ENCODE measurements at places on chromosomes 3 and 15.

DNA sequence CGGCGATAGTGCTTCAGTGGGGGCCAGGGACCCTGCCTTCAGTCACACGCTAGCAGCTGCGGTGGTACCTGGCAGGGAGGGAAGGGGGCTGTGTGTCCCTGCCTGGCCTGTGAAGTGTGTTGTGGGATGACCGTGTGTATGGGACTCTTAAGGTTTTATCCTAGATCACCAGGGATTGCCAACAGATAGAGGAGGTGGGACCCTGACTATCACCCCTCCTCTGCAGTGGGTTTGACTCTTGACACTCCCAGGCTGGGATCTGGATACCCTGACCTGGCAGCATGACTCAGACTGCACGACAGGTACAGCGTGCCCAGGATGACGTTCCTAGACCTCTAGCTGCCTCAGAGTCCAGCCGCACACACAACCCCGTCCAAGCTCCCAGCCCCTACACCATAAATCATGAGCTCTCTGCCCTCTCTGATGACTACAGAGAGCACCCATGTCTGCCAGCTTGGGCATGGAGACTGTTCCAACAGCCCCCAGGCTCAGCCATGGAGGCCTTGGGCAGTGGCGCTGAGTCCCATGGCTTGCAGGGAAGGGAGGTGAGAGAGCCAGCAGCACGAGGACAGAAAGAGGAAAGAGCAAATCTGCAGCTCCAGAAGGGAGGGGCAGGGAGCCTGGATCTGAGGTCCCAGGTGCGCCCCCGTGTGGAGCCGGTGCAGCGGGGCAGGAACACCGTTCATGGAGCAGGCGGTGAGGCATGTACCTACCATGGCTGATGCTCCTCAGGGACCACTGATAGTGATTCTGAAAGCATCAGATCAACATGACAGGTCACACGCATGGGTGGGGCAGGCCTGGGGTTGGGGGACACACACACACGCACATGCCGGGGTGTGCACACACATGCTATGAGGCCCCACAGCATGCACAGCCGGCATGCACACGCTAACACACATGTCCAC, 71.0 kb downstream of the ADAMTS7 start:
- no peak for DNase-seq

- DNase-seq, result no peak
Measured at GRCh38 chr3:15952543-15953175, 154.9 kb upstream of the ANKRD28 start.

DNA sequence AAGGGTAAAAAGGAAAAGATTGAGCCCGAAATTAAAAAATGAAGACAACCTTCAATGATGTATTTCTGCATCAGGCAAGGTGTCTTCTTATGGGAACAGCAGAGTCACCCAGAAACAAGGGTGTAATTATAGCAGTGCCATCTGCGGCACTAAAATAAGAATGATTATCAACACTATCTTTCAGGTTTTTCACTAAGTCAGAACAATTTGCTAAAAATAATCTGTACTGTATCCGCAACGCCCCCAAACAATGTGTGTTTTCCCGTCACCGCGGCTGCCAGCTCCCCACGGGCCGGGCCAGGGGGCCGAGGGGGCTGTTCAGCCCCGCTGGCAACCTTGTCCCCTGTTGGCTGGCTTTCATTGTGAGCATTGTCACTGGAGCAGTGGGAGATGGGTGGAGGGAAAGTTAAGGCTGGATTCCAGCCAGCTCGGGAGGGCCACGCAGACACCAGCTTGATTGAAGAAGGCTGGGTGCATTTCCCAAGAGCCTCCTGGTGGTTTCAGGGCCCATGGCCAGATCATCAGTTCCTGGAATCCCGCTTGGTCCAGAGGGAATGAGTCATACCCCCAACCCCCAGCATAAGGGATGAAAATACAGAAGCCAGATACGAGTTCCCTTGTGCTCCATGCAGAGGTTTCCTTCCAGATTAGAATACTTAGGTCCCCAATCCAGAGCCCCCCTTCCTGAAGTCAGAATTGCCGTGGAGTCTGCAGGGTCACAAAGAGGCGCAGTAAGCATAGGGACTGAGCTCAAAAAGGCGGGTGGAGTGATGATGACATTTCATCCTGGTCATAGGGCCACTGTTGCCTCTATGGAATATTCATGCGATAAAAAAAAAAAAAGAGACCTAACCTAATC, 90.2 kb upstream of the KLF13 start:
- DNase-seq, result no peak

DNA sequence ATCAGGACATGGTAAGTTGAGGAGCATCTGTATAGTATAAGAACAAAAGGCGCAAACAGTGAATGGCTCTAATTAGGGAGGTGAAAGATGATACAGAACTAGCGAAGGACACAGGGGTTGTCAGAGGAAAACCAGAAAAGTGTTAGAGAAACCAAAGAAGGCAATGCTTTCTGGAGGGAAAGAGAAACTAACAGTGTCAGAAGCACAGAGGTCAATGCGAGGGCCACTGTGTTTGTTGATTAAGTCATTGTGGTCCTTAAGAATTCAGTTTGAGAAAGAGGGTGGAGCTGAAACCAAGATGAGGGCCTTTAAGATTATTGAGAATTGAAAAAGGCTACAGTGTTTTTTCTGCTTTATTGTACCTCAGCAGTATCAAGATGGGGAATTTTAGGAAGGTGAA, 28.8 kb downstream of the ATG7 start:
- no peak for DNase-seq

- no peak for DNase-seq
Measured at GRCh38 chr3:132522353-132522752, 74.7 kb upstream of the ACKR4 start.

- no peak for DNase-seq
Measured at GRCh38 chr15:54150255-54150654, 172.0 kb downstream of the UNC13C start.

DNA sequence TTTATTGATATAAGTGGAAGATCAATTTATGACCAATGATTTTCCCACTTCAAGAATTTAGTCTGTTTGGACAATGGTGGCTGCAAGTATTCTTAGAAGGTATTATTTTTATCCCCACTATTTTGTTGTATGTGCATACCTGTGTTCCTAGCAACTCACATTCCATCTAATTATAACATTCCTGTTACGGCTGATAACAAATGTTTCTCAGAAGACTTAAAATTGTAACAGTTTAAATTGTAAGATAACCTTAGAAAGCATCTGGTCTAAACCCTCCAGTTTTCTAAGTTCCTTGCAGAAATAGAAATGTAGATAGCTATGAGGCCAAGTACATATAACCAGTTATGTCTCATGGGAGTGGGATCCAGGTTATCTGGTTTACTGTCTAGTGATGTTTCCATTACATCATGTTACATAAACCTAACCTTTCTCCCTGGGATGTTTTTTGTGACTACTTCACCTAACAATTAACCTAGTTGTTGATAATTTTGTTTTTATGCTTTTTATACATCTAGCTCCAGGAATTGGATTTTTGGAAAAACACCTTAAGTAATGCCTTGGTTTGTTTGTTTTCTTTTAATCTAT, 11.1 kb upstream of the MFN1 start:
- no peak for DNase-seq

DNA sequence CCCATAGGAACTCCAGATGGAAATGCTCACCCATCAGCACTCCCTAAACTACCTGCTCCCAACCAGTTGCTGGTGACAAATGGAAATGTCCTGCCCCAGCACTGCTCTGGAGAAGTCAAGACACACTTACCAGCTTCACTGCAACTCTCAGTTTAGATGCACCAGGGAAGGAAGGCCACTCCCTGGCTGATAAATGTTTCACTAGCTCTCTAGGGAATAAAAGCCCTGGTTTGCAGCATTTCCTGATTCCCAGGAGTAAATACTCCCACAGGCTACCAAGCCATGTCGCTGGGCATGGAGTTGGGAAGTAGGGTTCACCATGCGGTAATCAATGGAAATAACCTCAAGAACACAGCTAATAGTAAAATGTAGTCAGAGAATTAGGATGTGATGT, 112.0 kb upstream of the NEO1 start:
- DNase-seq, result no peak

DNA sequence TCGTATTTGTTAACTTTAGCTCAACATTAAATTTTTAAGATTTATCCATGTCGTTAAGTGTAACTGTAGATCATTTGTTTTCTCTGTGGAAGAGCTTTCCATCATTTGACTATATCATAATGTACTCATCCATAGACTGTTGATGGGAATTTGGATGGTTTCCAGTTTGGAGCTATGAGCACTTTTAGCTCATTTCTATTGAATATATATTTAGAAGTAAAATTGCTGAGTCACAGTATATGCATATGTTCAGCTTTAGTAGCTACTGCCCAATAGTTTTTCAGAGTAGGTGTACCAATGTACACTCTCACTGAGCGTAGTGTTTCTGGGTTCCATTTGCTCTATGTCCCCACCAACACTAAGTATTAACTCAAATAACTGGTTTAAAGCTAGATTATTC, 263.0 kb downstream of the ULK4 start:
- no peak for DNase-seq

DNA sequence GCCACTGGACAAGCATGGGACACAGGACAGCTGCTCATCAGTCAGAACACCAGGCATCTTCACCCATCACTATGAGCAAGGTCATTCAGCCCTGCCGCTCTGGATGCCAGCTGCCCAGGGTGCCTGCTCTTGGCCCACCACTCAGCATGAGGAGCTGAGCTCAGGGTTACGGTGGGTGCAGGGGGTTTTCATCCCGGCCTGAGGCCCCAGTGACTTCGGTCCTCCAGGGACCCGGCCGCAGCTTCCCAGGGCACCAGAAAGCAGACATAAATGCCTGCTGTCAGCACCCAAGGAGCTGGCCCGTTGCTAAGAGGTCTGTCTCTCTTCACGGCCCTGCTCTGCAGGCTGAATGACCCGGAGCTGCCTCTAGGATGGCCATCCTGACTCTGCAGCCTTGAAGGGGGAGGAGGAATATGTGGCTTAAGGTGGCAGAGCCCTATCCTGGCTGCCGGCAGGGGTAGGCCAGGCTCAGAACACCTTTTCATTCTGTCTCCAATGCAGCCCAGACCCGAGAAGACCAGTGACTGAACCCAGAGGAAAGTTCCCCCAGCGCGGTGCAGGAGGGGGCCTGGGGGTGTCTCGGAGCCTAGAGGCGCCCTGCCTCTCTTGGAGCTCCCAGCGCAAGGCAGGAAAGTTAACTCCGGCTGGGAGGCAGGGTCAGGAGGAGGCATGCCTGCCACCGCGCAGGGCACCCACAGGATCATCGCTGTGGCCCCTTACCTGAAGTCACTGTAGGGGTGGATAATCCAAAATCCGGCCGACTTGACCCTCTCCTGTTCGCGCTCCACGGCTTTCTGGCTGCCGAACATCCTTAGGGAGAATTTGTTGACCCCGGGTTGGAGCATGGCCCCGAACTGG, 1.8 kb downstream of the HCN4 start:
- no peak for DNase-seq

GRCh38 chr3:196174652-196175051, 36.5 kb downstream of the ZDHHC19 start:
- DNase-seq, result no peak

GRCh38 chr15:84783493-84784251, 33.5 kb upstream of the ALPK3 start:
- no peak for DNase-seq

GRCh38 chr3:38083871-38084333, 44.9 kb downstream of the DLEC1 start:
- DNase-seq, result no peak

- DNase-seq, result no peak
Measured at GRCh38 chr3:156702367-156702766, 28.0 kb downstream of the TIPARP start.

GRCh38 chr3:123194552-123194951, 7.2 kb upstream of the SEC22A start:
- DNase-seq, result no peak

GRCh38 chr3:139917226-139917785, 17.7 kb upstream of the CLSTN2 start:
- no peak for DNase-seq

GRCh38 chr15:31977812-31978661, 52.3 kb upstream of the CHRNA7 start:
- no peak for DNase-seq

GRCh38 chr15:41205315-41205714, 25.2 kb downstream of the EXD1 start:
- no peak for DNase-seq

GRCh38 chr3:8210882-8211341, 290.7 kb upstream of the LMCD1 start:
- no peak for DNase-seq

- no peak for DNase-seq
Measured at GRCh38 chr3:186067360-186068242, 41.3 kb downstream of the ETV5 start.

GRCh38 chr3:166877971-166878370, 502.1 kb downstream of the ZBBX start:
- no peak for DNase-seq

DNA sequence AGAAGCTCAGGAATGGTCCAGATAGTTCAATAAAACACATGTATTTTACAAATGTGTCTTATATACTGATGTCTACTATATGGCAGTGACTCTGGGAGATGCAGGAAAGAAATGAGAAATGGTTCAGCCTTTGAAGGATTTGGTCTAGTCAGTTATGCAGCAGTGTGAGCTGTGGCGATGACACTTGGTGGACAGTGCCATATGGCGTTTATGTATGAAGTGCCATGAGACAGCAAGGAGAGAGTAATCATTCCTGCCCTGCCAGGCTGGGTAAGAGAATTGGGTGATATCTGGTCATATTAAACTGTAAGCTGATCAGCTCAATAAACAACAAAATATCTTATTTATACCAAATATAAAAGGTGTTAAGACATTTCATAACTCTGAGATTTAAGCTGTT, 47.6 kb upstream of the ANP32A start:
- no peak for DNase-seq

- no peak for DNase-seq
Measured at GRCh38 chr15:99092554-99093172, 12.2 kb upstream of the SYNM start.

DNA sequence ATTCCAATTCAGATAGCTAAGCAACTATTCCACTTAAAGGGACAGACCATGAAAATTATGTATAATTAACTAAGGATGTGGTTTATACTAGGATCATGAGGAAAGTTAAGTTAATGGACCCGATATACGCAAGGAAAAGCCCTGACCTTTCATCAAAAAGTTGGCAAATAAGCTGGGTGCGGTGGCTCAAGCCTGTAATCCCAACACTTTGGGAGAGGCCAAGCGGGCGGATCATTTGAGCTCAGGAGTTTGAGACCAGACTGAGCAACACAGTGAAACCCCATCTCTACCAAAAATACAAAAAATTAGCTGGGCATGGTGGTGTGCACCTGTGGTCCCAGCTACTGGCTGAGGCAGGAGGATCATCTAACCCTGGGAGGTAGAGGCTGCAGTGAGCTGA, 39.6 kb downstream of the SCAP start:
- no peak for DNase-seq

DNA sequence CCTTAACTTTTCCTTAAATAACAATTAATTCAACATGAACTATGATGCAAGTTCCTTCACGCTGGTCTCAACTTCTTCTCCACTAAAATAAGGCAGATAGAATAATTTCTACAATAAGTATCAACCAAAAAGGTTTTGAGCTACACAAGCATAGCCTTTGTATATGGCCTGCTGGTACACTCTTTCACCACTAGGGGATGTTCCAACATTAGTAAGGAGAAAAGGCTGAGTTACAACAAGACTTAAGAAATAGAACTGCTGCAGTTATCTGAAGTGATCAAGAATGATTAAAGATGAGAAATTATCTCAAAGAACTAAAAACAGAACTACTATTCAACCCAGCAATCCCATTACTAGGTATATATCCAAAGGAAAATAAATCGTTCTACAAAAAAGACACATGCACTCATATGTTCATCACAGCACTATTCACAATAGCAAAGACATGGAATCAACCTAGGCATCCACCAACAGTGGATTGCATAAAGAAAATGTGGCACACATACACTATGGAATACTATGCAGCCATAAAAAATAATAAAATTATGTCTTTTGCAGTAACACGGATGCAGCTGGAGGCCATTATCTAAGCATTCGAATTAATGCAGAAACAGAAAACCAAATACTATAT, 14.4 kb downstream of the ATP13A3 start:
- DNase-seq, result no peak

All from stimulated activated CD4-positive, alpha-beta T cell treated with anti-CD3 and anti-CD28 coated beads, TNF-alpha, amount 100 ng/mL, for 1 hour (primary cell).